NCI-H1930 (cell line): ENCODE measurements at places on chromosomes 11 and 22.

DNA sequence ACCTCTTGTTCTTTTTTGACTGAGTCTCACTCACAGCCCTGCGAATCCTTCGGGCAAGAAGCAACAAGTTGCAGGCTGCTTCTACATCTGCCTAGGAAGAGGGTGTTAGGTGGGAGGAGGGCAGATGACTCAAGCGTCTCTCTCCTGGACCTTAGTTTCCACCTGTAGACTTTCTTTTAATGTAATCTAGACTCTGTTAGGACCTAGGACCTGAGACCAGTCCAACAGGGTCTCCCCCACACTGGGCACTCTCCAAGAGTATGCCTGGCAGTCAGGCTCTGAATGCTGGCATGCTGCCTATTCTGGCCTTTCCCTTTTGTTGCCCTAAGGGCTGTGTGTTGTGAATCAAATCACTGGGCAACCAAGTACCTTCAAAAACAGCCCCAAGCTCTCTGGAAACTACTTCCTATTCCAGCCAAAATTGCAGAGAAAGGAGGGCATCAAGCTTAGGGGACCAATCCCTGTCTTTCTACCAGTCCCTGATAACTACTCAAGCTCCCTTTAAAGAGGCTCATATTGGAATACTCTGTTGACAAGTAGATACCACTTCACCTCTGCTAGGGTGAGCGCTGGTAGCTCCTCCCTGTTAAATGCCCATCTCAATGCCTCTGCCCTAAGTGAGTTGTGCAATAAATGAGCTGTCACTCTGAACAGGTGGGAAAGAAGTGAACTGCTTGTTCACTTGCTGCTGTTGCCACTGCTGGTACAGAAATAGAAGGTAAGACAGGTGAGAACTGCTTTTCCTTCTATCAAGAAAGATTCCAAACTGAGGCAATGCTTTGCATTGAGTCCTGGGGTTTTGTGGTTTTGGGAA is at the start of gene BBOX1:
Gene BBOX1 (plus strand): TSS at position 514 of the 814 bp plus-strand sequence. CDS start 14,616 bp downstream, outside the sequence.
- no peak for DNase-seq

DNA sequence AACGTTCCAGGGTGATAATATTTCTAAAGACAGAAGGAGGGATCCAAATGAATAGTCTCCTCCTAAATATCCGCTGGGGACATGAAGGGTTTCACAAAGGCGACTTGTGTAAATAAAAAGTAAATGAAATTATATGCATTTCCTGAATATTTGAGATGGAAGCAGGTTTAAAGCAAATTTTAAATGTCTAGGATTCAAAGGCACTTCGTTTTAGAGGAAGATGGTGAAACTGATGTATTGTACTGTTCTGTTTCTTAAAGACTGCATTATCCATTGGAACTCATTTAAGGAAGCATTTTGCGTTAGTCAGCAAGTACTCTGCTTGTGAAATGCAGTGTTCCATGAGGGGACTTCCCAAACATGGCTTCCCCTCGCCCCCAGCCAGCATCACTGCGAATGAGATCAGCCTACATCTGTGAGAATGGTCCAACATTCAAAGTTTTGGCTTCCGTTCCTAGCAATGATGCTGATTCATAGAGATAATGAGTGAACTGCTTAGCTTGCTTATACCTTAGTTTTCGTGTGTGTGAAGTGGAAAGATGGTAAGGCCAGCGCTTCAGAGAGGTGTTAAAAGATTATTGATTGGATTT is 1.5 kb downstream of the RAB39A start:
- DNase-seq: no peak

DNA sequence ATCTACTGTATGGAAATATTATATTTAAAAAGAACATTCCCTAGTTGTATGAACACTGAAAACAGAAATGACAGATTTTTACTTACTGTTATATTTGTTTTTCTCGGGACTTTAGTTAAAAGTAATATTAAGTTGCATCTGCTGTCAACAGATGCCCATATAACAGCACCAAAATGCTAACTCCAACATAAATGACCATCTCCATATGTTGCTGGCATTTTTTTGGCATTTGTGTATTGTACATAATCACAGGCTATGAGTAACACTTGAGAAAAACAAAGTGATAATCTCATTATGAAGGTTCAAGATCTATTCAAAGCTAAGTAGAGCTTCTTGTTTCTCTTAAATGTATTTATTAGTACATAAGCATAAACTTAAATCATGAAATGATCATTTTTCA is 172.0 kb downstream of the CNTN5 start:
- DNase-seq: no peak

- no peak for DNase-seq
Observed at GRCh38 chr11:76810151-76810853, 27.1 kb downstream of the TSKU start.

GRCh38 chr22:43881091-43882061 is 10.4 kb downstream of the PNPLA5 start:
- no peak for DNase-seq

DNA sequence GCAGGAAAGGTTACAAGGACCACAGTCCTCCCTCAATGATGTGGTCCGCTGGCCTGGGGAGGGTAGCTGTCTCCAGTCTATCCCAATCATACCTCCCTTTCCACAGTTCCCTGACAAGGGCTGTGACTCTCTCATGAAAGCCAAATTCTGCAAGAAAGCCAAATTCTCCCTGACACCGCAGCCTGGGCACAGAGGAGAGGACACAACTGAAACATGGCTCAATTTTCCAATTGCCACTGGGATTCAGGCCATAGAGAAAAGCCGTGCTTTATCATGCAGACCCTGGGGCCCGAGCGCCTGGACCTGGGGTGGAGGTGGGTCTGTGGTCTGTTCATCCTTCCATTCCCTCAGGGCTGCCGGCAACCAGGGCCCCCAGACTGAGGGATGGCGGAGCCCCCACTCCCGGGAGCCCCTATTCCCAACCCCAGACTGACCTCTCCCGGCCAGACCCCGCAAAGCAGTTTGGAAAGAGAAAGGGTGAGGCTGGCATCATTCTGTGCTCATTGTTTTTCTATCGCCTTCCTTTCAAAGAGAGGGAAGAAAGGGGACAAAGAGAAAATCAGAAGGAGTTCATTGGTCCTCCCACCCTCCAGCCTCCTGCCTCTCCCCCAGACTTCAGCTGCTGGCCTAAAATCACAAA is 239.5 kb downstream of the BUD13 start:
- no peak for DNase-seq

DNA sequence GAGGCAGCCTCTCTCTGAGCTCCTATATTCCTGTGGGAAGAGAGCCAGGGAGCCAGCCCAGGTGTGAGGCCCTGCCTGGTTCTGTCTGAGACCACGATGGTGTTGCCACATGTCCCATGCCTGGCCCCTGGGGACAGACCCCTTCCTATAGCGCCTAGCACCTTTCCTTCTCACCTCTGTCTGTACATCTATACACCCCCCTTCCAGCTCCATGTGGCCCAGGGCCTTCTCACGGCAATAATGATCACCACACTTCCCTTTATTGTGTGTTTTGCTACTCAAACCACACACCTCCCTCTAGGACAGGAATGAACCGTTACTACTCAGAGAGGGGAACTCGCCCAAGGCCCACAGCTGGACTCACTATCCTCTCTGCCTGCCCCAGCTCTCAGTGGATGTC is 12.8 kb downstream of the CD82 start:
- DNase-seq: no peak

GRCh38 chr11:122234257-122234656 is 118.2 kb upstream of the BLID start:
- no peak for DNase-seq

DNA sequence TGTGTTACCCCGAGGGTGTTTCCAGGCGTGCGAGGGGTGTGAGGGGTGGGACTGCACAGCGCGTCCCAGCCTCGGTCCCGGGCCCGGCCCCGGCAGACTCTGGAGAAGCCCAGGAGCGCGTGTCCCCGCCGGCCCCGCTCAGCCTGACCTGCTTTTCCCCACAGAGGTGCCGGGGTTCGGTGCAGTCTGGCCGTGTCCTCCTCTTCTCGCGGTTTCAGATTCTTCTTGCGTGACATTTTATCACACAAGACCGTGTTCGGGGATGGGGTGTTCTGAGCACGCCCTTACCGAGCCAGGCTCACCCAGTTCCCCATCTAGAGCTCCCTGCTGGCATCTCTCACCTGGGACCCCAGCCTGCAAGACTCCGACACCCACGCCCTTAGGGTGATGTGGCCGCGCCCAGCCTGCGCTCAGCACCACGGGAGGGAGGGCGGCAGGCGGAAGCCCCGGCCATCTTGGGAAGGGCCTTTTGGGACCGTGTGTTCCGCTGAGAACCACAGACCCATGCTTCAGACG is 775.6 kb downstream of the BRD1 start:
- DNase-seq: no peak

GRCh38 chr22:40621309-40622151 is 15.0 kb downstream of the MRTFA start:
- DNase-seq: no peak

DNA sequence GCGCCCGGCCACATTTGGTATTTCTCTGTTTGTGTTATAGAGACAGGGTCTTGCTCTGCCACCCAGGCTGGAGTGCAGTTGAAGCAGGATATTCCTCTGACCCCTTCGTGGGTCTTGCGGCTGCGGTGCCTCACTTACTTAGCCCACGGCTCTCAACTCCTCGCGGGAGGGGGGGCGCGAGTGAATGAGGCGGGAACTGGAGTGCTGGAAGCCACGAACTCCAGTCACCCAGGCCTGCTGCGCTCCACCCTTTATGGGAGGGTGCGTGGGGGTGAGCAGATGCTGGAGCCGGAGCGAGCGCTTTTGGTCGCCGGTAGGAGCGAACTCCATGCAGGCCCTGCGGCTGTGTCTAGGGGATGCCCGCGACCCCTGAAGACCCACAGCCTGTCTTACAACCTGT is 1.8 kb downstream of the C11orf54 start:
- no peak for DNase-seq

DNA sequence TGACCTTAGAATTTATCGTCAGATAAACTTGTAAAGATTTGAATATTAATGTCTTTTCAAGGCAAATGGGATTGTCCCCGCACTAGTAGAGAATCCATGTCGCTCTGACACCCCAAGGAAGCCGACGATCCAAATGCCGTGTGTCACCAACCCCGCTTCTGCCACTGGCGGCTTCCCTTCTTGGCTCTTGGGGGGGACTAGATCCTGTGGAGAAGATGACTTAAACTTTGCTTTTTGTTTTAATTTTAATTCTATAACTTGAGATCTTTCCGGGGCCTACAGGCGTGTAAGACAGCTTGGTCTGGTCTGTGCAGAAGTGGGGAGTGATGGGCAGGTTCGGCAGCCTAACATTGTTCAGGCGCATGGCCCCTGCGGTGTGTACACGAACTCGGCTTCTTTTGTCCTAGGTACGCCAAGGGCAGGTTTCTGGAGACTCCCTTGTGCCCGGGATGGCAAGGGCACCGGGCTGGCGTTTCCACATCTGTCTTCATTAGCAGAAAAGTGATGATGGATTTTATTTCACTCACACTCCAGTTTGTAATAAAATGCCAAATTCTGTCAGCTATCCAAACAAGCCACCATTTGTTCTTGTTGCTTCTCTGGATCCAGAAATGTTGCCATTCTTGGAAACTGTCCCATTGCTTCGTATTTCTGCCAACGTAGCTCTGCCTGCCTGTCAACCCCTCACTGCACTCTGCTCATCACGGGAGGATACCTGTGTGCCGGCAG is 6.7 kb downstream of the YDJC start:
- no peak for DNase-seq

GRCh38 chr22:19714312-19715187 is at the start of gene SEPTIN5:
Gene SEPTIN5 (plus strand): TSS chr22:19714503. CDS start chr22:19714589, 86 bp downstream.
- DNase-seq: no peak

GRCh38 chr11:35927682-35928081 is 16.2 kb upstream of the LDLRAD3 start:
- peak; percentile 26 for DNase-seq

DNA sequence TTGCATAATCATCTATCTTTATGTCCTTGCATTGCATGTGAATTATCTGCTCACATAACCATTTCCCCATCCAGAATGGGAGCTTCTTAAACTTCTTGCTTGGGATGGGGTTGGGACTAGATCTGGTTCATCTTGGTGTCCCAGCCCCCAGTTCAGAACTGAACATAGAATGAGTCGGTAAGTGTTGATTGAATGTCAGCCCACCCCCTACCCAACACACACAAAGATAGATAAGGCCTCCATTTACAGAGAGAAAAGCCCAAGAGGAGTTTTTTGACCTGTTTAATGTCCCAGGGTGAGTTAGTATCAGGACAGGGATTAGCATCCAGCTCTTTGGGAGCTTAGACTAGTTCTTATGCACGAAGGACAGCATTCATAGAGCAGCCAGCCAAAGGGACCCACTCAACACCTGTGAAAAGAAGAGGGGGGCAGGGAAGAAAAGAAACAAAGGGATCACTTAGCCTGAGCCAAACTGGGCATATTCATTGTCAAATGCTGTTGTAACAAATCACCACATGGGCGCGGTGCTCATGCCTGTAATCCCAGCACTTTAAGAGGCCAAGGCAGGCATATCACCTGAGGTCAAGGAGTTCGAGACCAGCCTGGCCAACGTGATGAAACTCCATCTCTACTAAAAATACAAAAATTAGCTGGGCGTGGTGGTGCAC is 57.4 kb downstream of the CHRDL2 start:
- DNase-seq: no peak

- no peak for DNase-seq
Observed at GRCh38 chr11:82858556-82859091, 41.6 kb downstream of the PRCP start.

DNA sequence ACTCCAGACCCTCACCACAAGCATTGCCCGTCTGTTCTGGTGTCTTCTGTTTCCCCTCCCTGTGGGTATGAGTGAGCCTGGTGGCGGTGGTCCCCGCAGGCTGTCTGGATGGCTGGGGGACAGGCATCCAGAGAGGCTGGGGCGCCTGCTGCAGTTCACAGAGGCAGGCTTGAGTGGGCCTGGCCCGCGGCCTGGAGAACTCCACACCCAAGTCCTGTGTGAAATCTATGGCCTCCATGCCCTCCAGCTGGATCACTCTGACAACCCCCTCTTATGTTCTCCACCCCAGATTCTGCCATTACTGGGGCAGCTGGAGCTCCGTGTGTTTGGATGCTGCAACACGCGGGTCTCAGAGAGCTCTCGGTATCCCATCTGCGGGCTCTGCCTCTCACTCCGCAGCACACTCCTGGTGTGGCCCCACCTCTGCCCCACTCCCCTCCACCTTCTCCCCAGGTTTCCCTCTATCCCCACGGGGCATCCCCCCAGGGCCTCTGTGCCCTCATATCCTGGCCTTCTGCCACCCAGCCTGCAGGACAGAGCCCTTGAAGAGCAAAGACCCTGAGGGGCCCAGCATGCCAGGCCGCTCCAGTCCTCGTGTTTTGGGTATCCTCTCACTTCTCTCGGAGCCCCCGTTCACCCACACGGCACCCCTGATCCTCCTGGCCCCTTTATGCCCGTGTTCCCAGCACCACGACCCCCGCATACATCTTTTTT is 31.3 kb downstream of the LRRC74B start:
- DNase-seq: no peak

GRCh38 chr11:94638902-94639373 is 71.8 kb downstream of the PIWIL4 start:
- DNase-seq: no peak

- no peak for DNase-seq
Observed at GRCh38 chr11:117595440-117595839, 201.6 kb downstream of the DSCAML1 start.
